ENCODE measurements at places on chromosomes 12 and 14.

DNA sequence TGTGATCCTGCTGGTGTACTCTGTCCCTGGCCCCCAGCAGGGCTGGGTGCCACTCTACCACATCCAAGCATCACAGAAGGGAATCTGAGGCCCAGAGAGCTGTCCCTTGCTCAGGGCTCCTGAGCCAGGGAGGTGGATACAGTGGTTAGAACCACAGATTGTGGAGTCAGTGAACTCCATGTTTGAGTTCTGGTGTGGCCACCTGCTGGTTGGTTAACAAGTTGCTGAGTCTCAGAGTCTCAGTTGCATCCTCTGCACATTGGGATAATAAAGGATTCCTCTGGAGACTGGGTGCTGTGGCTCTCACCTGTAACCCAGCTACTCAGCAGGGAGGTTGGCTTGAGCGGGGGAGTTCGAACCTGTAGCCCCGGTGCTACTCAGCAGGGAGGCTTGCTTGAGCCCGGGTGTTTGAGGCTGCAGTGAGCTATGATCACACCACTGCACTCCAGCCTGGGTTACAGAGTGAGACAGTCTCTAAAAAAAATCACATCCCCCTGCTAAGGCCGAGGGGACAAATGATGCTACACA lies 39.4 kb downstream of the MVK start:
- DNase-seq = no peak

DNA sequence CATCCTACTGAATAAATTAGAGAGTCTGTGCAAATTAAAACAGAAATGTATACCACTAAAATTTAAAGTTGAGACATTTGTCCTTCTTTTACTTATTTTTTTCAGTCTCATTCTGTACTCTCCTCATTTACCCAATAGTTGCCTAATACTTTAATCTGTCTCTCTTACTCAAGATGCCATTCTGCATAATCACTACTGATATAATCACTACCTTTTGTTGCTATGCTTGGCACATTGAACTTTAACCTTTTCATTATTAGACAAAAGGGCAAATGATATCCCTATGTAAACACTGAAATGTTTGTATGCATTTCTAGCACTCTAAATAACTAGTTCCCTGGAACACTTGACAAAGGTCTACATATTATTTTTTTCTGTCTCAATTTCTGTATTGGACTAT lies 1108.3 kb upstream of the FLRT2 start:
- DNase-seq = no peak

GRCh38 chr12:115879354-115879753 lies 398.1 kb downstream of the MED13L start:
- no peak for DNase-seq

- no peak for DNase-seq
These were observed 1.9 kb upstream of the BCL11B start for GRCh38 chr14:99273766-99274345.

GRCh38 chr12:89333564-89334252 lies 18.6 kb downstream of the DUSP6 start:
- no peak for DNase-seq

DNA sequence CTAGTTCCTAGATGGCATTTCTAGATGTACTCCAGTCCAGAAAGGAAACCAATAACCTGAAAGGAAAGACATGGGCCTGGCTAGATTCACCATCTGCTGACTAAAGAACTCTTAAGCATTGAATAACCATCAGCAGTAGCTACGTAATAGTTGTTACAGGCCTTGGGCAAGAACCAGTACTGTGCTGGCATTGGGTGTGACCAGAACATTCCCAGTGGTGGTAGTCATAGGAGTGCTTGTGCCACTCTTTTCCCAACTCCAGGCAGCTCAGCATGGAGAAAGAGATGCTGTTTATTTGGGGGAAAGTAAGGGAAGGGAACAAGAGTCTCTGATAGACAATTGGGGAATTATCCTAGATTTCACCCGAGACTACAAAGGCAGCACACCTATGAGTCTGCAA lies 333.3 kb downstream of the SLC16A7 start:
- DNase-seq = no peak

DNA sequence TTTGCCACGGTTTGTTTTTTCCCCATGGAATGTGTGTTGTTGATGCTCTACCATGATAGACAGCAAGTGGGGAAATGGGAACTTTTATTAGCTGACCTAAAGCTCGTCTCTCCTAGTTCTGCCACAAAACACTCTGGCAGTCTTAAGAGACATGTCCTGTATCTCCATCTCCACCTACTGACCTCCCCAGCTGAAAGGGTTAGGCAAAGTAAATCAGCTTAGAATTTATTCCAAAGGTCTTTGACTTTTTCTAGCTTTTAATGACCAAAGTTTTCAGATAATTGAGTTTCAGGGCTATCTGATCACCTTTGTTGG lies 9.4 kb upstream of the ADIPOR2 start:
- DNase-seq = no peak
